NCI-H510A treated with DMSO at 0.1 percent for 48 hours (cell line): ENCODE measurements at places on chromosomes 1 and 21.
A peak's percentile ranks its signal among the peaks of the same experiment; 100 is the strongest.

GRCh38 chr1:35659589-35659988 lies 18.3 kb upstream of the PSMB2 start:
- no peak for DNase-seq

DNA sequence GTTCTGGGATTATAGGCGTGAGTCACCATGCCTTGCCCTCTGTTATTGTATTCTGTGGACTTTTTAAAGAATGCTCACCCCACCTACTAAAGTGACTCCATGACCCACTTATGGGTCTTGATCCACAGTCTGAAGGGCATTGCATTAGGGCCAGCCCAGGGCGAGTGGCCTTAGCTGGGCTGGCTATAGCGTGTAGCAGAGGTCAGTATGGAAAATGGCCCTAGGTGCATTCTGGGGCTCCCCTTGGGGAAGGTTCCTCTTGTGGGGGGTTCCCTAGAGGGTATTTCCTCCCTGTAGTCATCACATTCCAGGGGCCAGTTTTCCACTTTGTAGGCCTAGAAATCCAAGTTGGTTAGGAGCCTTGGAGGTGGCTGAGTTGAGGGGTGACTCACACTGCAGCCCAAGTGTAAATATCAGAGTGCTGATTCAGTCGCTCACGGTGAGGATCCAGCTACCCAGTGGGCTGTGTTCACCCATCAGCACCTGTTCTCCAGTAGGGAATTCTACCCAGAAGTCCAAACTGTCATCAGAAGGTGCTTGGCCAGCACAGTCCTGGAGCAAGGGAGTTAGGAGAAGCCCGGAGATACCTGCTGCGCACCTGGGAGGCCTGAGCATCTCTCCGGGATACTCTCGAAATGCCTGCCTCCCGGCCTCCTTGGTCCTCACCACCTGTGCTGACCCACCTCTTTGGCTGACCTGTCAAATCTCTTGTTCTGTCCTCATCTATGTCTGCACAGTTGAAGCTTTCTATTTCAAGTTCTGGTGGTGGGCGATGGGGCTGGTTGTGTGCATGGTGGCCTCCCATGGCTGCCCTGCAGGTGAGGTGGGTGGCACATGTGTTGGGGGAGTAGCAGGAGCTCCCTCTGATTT lies 52.2 kb downstream of the NENF start:
- no peak for DNase-seq

- no peak for DNase-seq
These were observed 407.9 kb upstream of the ZRANB2 start for GRCh38 chr1:71488555-71489252.

- DNase-seq, result no peak
These were observed 82.9 kb upstream of the ACTL8 start for GRCh38 chr1:17672226-17672625.

GRCh38 chr1:168360151-168361021 lies 79.7 kb downstream of the TBX19 start:
- DNase-seq, result no peak

GRCh38 chr21:22889445-22889844 lies 1891.2 kb downstream of the NCAM2 start:
- DNase-seq, result no peak

DNA sequence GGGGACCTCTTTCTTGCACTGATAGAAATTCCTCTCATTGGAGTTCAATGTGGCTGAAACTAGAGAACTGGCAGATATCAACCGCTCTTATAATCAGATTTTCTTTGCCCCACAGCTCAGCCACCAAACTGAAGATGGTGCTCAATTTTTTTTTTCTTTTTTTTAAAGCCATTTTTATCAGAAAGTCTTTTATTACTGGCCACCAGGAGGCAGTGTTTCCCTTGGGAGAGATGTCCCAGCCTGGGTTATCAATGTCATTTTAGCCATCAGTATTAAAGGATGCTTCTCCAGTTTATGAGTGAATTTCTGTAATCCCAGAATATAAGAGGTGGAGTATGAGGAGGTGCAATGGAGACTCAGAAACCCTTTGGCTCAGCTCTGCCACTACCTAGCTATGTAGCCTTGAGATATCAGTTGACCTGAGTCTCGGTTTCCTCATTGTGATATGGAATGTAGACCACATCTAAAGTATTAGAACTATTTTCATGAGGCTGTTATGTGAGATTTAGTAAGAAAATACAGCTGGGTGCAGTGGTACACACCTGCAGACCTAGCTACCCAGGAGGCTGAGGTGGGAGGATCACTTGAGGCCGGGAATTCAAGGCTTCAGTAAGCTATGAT lies 27.6 kb downstream of the CD244 start:
- DNase-seq, result peak; percentile 35

- no peak for DNase-seq
These were observed 182.0 kb downstream of the LMX1A start for GRCh38 chr1:165174491-165174890.

DNA sequence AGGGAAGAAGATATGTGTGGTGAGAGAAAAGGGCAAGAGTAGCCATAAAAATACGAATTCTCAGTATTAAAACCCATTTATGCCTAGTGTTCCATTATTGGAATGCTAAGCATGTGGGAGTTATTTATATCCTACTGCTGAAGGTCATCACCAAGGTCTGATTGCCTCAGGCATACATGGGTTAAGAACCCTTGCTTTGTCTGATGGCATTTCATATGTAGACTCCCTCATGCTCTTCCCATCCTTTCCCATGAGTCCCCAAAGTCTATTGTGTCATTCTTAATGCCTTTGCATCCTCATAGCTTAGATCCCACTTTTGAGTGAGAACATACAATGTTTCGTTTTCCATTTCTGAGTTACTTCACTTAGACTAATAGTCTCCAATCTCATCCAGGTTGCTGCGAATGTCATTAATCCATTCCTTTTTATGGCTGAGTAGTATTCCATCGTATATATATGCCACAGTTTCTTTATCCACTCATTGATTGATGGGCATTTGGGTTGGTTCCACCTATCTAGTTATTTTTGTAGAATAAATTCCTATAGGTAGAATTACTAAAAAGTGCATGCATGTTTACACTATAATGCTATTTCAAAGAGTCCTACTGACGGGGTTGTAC lies 172.5 kb downstream of the DYRK1A start:
- no peak for DNase-seq

- no peak for DNase-seq
These were observed 16.0 kb downstream of the OR2T11 start for GRCh38 chr1:248618878-248619277.

GRCh38 chr1:10867914-10868598 lies 71.6 kb upstream of the CASZ1 start:
- peak; percentile 88 for DNase-seq

GRCh38 chr1:201641524-201642253 lies 102.8 kb downstream of the NAV1 start:
- DNase-seq, result no peak

DNA sequence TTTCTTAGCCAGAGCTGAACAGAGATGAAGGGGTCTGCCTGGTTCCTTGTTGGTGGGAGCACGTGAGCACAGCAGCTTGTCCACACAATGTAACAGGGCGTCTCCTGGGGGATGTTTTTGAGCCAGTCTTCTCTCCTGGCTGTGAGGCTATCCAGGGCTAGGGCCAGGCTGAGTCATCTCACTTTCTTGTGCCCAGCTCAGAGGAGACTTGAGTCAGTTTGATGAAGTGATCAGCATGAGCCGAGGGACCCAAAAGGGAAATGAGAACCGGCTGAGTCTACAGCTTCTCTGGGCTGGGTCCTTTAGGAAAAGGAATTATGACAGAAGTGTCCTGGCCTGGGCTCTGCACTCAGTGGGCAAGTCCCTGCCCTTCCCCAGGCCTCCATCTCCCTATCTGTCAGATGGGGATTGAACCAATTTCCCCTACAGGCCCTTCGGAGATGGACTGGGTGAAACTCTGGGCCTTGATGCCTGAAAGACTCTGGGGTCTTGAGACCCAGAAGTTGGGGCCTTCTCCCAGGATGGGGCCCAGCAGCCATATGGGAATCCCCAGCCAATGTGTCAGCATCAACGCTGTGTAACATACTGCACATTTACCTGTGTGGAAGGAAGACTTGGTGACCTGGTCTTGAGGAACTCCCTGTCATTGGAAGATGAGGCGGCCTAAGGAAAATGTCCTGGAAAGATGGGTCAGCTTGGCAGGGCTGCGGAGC lies 36.6 kb downstream of the DMRTB1 start:
- DNase-seq, result no peak

DNA sequence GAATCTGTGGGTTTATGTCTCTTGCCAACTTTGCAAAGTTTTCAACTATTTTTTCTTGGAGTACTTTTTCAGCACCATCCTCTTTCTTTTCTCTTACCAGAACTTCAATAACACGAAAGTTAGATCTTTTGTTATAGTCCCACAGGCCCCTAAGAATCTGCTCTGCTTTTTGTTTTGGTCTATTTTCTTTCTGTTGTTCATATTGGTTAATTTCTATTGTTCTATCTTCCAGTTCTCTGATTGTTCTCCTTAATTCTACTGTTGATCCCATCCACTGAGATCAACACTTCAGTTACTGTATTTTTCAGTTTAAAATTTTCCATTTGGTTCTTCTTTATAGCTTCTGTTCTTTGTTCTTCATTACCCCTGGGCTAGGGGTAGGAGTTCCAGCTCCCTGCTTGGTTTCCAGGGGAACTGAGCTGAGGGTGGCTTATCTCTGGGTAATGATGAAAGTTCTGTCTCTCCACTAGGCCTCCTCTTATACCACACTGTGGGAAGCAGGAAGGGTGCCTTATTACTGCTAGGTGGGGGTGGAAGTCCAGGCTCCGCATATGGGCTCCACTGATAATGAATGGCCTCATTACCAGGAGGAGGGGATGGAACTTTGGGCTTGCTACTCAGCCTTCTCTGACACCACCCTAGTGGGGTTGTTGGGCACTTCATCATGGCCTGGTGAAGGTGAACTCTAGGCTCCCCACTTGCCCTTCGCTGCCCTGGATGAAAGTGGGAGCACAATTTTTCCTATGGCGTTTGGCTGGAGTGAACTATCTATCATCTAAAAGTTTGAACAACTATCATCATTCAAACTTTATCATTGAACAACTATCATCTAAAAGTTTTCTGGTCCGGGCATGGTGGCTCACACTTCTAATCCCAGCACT lies 39.3 kb downstream of the NAV1 start:
- no peak for DNase-seq

DNA sequence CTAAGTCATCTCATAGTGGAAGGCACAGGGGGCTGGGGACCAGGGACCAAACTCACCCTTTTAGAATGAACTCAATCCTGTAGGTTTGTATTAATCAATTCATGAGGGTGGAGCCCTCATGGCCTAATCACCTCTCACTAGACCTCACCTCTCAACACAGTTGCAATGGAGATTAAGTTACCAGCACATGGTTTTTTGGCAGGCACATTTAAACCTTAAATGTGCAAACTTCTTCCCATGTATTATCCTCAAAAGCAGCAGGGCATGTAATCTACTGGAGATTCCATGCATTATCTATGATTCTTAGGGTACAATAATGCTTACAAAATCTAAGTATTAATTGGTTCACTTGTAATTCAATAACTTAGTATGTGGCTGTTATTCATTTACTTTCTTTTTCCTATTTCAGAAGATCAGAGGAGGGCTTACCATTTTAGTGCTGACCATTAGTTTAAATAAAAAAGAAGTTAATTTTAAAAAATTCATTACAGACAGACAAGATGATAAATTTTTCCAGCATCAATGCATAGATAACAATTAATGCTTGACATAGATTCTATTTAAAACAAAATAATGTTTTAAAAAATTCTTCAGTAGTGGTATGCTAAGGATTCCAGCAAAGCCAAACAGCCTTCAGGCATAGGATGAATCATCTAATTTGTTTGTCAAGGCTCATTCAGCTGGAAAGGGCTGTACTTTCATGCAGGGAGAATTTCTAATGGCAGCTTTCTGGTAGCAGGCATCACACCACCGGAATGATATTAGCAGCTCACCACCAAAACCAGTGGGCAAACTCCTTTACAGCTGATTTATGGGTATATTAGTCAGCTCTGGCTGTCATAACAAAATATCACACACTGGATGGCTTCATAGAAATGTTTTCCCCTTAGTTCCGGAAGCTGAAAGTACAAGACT lies 124.6 kb upstream of the ZNF648 start:
- no peak for DNase-seq

- no peak for DNase-seq
These were observed 456.5 kb downstream of the KIF26B start for GRCh38 chr1:245611251-245611650.

DNA sequence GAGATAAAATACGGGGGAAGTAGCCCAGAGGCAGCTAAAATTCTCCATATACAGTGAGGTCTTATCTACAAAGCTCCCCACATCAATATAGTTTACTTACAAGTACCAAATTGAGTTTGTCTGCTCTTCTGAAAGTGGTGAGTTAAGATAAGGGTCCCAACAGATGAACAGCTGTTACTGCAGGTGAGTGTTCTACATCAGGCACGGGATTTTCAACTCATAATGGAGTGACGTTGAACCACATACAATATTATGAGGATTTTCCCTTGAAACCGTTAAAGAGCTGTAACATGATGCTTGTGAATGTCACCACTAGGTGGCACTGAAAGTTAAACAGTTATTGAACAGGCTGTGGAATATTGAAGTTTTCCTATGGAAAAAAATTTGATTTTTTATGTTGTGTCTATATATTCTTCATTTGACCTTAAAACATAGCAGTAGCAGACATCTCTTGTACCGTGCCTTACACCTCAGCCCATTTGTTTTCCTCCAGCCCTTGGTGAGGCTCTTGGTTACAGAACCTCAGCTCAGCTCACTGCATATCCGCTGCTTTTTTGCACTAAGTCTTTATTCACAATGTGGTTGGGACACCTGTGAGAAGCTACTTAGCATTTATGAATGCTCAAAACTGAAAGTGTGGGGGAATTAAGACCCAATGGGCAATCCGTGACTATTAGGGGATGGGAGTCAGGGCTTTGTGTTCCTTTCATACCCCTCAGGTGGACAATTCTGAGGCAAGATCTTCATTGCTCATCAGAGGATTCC lies 23.2 kb downstream of the CD1D start:
- peak; percentile 79 for DNase-seq

DNA sequence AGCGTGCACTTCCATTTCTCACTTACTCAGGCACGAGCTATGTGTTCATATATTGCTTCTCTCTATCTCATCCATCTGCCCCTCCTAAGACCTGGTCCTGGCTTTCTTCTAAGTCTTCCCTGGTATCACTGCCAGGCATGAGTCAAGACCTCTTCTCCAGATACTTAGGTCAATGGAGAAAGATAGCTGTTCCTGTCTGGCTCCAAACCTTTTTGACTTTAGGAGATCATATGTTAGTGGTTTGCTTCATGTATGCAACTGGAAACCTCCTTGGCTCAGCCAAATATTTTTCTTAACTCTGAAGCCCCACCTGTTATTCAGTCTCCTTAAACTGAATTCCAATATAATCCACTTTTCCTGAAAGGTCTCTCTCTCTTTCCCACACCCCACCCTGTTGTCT lies 211.6 kb upstream of the PTBP2 start:
- DNase-seq, result no peak

DNA sequence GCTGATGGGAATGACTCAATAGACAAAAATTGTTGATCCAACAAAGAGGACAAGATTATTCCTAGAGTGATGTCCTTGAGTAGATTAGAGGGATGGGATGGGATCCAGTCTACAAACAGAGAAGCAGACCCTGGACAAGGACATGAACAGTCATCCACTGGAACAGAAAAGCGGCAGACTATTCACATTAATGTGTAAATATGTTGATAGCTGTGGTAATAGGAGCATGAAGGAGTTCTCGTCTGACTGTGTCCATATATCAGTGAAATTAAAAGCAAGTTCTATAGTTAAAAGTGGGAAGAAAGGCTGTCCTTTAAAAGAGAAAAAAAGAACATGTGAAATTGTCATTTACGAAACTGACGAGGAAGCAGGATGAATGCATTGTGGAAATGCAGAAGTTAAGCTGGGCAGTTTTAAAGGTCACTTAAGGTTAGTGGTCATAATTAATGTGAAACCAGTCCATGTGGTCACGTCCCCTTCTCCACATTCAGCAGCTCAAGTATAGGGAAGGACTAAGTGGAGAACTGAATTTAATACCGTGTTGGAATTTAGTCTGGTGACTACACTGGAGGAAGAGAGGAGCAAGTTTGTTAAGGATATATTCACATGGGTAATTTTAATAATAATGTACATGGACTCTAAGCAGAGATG lies 62.1 kb downstream of the PIK3R3 start:
- DNase-seq, result no peak
